ENCODE measurements at places on chromosomes 2 and 18. TPM values are rescaled to one million over a fixed set of nuclear protein-coding genes. Genes with fewer than 3 reads are reported as not detected.

DNA sequence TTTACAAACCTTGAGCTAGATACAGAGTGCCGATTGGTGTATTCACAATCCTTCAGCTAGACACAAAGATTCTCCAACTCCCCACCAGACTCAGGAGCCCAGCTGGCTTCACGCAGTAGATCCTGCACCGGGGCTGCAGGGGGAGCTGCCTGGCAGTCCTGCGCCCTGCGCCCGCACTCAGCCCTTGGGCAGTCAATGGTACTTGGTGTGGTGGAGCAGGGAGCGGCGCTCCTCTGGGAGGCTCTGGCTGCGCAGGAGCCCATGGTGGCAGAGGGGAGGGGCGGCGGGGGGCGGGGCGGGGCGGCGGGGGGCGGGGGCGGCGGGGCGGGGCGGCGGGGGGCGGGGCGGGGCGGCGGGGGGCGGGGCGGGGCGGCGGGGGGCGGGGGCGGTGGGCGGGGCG, 923.4 kb downstream of the SOCS6 start:
- H3K27ac ChIP-seq = no peak overlapping the region
- DNase-seq = no peak
- H3K27me3 ChIP-seq = no peaks in the 10 kb centered on the region
- H3K4me1 ChIP-seq = no peaks in the 10 kb centered on the region
- H3K36me3 ChIP-seq = no peaks in the 10 kb centered on the region

ABCG5 gene
- total RNA-seq = not detected

IL1RL1 gene
- 25.6 TPM for total RNA-seq

DNA sequence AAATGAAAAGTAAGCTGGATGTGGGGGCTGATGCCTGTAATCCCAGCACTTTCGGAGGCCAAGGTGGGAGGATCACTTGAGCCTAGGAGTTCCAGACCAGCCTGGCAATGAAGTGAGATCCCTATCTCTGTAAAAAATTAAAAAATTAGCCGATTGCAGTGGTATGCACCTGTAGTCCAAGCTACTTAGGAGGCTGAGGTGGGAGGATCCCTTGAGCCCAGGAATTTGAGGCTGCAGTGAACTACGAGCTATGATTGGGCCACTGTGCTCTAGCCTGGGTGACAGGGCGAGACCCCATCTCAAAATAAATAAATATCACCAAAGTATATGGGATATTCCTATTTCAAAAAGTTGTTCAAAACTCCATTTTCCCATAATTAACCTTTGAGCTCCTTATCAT, 101.1 kb upstream of the FZD5 start:
- no peak overlapping the region for H3K4me3 ChIP-seq
- no peak overlapping the region for H3K27ac ChIP-seq
- H3K27me3 ChIP-seq = no peaks in the 10 kb centered on the region
- DNase-seq = no peak

KIDINS220 gene
- total RNA-seq = 41.8 TPM
